ENCODE measurements at places on chromosomes 5 and 9.

DNA sequence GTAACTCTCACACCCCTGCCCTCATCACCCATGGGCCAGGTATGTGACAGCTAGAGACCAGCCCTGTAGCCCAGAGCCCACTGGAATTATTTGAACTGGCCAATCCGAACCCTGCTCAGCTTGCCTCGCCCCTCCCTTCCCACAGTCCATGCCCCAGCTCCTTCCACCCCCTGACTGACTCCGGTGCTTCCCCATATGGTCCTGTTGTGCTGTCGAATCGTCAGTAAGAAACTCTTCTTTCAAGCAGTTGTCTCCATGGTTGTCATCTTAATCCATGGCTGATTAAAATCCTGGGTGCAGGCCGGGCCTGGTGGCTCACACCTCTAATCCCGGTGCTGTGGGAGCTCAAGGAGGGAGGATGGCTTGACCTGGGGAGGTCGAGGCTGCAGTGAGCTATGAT lies 118.5 kb downstream of the COL23A1 start:
- no peak for DNase-seq

DNA sequence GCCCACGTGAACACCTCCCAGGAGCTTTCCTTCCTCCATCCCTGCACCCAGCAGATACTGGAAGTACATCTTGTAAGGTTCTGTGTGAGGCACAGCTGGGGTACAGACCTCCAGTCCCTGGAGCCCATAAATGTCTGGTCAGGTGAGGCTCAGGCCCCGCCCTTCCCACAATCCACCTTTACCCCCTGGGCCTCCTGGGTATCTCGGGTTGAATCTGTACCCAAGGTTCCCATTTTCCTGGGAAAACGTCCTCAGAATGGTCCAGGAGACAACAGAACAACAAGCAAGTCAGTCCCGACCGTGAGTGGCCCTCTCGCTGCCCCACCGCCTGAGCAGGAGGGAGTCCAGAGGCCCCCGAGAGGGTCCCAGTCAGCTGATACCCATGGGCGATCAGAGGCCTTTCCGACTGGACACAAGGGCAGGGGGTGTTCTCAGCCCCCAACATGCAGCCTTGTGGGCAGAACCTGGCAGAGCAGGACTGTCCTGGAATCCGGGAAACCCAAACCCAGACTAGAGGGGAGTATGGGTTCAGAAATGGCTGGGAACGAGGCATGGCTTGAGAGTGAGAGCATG lies 4.3 kb downstream of the SPATA31E1 start:
- no peak for DNase-seq

DNA sequence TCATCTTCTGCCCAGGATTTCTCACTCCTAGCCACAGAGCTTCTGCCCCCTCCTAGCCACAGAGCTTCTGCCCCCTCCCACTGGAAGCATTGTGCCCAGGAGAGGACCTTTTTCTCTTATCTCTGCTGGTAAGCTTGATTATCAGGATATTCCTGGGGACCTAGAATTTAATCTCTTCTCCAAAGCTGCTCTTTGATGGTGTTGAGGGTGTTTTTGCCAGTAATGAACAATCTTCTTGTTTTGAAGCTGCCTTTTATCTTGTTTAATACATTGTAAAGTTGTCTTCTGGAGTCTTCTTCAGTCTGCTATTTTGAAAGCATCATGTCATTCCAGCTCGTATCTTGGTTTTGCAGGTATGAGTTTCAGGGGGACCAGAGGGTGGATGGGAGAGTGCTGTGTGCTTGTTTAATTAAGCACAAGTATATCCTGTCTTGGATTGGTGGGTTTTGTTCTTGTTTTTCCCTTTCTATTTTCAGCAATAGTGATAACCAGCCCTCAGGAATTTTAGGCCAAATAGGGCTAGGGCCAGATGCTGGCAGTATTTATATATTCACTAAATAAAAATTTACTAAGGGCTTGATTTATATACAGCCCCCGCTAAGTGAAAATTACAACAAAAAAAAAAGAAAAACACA lies 214.0 kb upstream of the DMRT1 start:
- no peak for DNase-seq

DNA sequence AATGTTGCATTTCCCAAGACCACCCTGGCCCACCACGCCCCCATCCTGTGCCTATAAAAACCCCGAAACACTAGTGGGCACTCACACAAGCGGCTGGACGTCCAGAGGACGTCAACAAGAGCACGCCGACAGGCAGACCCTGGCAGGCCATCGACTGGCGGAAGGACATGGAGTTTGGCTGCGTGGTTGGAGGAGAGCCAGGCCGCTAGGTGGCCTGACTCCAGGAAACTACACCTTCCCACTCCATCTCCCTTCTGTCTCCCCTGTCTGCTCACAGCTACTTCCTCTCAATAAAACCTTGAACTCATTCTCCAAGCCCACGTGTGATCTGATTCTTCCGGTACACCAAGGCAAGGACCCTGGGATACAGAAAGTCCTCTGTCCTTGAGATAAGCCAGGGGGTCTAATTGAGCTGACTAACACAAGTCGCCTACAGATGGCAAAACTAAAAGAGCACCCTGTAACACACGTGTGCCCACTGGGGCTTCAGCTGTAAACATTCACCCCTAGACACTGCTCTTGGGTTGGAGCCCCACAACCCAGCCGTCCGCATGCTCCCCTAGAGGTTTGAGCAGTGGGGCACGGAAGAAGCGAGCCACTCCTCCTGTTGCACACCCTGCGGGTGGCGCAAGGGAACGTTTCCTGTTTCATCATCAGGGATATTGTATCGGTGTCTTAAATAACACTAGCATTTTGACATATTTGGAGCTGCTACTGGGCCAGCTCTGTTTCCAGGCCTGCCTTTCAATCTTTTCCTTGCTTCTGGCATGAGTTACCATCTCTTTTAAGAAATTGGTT lies 54.5 kb upstream of the TAF11L2 start:
- no peak for DNase-seq
